ENCODE measurements at places on chromosomes 2 and 18.

DNA sequence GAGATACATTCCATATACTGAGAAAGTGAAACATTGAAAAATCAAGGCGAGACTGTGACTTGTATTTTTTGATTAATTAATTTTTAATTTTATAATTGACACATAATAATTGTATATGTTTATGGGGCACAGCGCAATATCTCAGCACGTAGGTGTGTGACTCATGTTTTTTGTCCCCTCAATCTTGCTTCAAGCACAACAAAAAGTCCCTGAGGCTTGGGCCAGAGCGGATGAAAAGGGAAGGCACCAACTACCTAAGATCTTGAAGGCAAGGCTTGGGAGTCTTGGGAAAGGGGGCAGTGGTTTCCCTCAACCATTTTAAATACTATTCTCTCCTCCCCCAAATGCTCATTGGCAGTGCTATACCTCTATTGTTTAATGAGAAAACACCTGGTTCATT lies 9.9 kb downstream of the SGPP2 start:
- no peak for DNase-seq

GRCh38 chr2:113173542-113174375 lies at the start of gene PSD4:
Gene PSD4, plus strand, starts transcription at chr2:113173971. Its CDS starts 8,486 bp downstream, at chr2:113182457.
- DNase-seq, result peak; percentile 90

- no peak for DNase-seq
Observed at GRCh38 chr2:151359768-151360461, 2.5 kb downstream of the TNFAIP6 start.

DNA sequence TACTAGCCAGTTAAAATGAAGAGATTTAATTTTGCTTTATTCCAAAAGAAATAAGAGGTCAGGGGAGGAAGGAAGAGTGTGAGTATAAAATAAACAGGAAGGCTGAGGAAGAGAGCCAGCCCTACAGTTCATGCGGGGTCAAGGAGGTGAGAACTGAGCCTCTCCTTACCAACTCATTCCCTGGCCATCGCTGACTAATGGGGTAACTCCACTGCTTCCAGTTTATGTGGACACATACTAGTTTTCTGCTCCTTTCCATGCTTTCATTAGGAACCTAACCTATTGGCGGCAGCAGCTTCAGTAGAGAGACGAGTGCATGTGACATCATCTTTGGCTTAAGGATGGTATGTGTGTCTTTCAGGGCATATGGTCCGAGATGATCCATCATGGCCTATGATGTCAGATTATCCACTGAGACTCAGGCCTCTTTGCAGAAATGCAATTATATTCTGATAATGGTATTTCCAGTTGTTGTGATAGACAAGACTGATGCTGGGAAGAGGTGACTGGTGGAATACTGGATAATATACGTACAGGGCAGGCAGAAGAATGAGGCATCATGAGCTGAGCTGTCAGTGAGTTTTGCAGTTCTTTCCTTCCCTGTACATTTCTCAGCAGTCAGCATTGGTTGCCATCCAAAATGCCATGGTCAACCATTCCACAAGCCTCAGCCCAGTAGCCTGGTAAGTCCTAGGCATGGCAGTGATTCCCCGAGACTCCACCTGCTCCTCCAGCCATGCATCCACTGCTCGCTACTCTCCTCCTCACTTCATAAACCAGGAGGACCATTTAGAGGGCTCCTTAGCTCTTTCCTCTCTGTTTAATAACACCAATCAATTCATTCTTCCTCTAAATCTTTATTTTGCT lies 184.6 kb upstream of the OSR1 start:
- DNase-seq, result no peak

GRCh38 chr2:7972670-7973069 lies 709.2 kb upstream of the ID2 start:
- DNase-seq, result no peak

- DNase-seq, result no peak
Observed at GRCh38 chr2:202149936-202150335, 76.9 kb downstream of the KIAA2012 start.

DNA sequence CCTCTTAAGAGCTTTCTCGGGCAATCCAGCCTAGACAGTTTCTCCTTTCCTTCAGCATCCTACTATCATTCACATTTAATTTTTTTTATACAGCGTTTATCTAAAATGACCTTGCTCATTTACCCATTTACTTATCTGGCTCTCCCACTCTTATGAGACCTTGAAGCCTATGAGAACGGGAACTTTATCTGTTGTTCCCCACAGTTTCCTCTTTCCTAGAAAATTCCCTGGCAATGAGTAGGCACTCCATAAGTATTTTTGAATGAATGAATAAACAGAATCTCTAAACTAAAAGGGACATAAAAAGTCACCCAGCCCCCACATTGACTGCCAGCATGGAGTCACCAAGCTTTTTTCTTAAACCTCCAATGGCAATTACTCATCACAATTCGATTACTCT lies 353.2 kb downstream of the METTL4 start:
- DNase-seq, result no peak

DNA sequence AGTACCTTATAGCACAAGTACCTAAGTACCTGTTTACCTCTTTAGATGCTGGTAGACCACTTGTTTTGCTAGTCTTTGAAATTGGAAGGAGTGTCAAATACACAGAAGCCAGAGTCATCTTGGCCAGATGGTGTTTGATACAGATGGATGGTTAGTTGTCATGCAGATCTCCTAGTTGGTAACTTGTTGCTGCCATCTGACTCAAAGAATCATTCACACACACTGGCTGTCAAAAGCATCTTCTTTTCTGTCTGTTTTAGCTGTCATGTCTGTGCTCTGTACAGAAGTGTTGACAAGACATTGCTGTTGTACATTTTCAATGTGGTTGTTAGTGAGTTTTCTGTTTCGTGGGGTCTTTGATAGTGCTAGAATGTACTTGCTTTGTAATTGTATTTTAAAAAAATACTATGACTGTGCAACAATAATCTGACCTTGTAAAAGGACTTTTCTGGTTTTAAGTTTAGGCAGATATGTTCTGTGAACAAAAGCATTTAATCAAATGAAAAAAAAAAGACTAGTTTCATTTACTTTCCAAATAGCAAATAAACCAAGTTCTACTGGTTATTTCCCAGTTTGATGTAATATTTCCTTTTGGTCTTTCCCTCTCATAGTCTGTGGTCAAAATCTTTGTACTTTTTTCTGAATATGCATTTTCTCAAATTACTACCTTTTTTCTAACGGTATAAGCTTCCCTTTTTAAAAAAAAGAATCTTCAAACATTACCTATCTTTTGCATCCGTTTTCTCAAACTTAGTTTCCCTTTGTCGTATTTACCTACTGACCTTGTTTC lies 39.9 kb downstream of the TANK start:
- DNase-seq, result no peak

DNA sequence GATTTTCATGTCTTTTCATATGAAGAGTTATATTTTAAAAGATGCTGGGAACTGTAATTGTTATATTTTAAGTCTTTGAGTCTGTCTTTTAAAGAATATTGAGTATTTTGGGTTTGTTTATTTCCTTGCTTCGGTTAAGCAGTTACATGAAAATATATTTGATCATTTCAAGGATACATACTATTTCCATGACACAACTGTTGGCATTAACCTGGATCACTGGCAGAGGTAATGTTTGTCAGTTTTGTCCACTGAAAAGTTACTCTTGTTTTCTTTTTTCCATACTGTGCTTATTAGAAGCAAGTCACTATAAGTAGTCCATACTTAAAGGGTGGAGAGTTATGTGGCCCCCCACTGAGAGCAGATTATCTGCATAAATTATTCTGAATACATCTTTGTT lies 1142.0 kb upstream of the TMEFF2 start:
- no peak for DNase-seq

Data from activated T-cell treated with anti-CD3 and anti-CD28 coated beads, Interleukin-2, amount 50 U/mL, for 48 hours (primary cell).